ENCODE measurements at places on chromosomes 7 and 10.

GRCh38 chr7:157309988-157310668, 26.7 kb upstream of the DNAJB6 start:
- no peak for DNase-seq

DNA sequence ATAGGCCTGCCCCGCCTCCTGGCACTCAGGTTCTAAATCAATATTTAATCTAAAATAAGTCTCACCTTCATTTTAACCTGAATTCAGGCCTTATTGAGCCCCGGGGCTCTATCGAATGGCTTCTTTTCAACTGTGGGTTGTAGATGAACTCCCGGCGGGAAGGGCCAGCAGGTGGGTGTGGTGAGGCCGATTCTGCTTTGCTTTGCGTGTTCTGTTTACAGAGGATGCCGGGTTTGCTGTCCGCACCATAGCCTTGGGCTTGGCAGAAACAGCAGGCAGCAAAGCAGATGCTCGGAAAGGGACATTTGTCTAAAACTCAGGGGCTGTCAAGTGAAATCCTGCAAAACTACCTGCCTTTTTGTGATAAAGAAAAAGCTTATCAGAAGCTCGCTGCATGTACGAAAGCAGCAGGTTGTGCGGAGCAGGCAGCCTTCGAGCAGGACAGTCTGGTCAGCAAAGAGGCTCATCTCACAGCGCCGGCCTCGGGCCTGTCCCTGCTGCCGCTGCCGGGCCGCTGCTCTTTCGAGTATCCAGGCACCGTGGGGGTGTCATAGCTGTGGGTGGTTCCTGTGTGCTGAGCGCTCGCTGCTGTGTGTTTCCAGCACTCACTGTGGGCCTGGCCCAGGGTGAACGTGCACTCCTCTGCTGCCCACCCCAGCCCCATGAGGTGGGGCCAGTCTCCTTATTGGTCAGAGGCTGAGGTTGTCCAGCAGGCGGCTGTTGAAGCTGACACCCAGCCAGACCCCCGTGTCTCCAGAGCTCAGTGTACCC, 434.8 kb upstream of the FOXK1 start:
- DNase-seq: no peak

DNA sequence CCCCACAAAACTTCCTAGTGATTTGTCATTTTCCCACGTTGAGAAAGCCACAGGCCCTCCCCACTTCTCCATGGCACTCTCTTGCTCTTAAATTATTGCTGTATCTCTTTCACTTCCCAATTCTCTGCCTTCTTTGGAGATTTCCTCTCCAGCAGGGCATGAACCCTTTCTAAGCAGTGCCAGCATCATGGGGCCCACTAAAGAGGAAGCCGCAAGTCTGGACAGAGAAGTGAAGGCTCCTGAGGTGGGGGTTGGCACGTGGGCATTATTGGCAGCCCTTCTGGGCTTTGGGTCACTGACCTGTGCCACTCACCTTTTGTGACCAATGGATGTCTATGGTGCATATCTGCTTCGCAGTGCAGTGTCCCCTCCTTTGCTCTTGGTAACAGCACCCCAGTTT, 97.7 kb upstream of the TCF7L2 start:
- no peak for DNase-seq

DNA sequence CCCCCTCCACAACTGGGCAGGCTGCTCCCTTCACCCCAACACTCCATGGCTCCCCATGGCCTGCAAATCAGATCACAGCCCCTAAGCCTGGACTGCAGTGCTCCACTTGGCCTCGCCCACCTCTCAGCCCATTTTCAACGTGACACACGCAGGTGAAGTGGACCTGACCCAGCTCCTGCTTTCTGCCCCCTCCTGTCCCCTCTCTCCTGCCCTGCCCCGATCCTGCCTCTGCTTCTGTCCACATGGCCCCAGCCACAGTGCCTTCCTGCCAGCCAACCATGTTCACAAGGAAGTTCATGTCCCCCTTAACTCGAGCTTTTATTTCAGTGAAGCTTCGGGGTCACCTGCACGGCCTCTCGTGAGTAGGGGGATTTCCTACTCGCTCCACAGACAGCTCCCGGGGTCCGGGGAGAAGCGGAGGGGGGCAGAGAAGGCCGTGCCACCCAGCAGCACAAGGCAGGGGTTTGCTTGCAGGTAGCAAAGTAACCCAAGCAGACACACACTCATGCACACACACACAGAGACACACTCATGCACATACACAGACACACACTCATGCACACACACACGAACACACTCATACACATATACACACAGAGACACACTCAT, 537.5 kb downstream of the DNAJB6 start:
- no peak for DNase-seq

DNA sequence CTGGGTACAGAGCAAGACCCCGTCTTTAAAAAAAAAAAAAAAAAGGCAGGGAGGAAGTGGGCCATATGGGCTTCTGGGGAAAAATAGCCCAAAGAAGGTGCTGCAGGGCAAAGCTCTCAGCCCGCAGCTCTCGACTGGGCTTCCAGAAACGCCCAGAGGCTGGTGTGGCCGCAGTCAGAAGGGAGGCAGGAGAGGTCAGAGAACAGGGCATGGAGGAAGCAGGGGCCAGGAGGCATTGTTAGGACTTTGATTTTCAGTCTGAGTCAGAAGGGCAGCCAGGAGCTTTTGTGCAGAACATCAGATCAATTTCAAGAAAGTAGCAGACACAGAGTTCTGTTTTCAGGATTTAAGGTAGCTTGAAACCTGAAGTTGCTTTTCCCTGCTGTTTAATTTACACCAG, 35.3 kb upstream of the CYTH3 start:
- no peak for DNase-seq

- DNase-seq: no peak
Observed at GRCh38 chr7:101882005-101882421, 64.6 kb downstream of the CUX1 start.

DNA sequence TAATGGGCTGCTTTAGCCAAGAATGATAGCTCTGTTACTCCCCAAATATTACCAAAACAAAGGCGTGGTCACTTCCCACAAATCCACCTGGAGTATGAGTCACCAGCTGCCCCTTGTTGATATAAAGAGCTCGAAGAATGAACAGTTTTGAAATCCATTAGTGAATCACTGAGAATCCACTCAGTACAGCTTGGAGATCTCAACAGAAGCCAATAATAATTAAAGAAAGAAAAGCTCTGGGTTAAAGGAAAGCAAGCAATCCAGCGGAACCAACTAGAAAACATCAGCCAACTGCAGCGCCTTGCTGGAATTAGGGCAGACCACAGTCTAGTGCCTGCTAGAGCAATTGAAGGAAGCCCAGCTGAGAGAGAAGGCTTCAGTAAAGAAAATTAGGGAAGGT, 576.0 kb upstream of the C7orf33 start:
- no peak for DNase-seq

- no peak for DNase-seq
Observed at GRCh38 chr7:138483531-138483930, 23.5 kb downstream of the TRIM24 start.

DNA sequence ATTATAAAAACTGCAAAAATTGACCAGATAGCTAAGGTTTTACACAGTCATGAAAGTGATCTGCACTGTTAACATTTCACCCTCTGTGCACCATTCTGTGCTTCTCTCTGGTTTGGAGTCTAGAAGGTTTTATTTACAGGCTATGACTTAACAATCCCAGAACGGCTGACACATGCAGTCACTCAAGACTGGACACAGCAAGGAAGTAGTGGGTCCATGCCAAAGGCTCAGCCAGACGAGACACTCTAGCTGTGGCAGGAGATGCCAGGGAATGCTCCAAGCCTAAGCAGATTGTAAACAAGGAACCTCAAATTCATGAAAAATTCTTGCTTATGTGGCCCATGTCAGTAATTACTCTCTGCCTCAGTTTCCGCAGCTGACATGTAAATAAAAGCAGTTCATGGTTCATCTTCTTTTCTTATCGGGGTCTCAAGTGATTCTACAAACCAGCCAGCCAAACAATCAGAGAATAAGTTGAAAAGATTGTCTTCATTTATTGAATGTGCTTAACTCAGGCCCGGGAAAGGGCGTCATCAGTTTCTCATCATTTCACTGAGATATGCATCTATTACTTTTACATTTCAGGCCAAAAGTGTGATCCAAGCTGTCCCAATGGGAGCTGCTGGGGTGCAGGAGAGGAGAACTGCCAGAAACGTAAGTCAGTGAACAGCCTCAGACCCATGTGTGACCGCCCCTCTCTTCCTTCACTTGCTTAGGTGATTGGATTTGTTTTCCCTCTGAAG, 132.1 kb downstream of the EGFR start:
- no peak for DNase-seq

GRCh38 chr10:71075086-71075758, 137.1 kb upstream of the UNC5B start:
- DNase-seq: no peak

GRCh38 chr7:24902276-24902675, 77.7 kb downstream of the OSBPL3 start:
- no peak for DNase-seq

GRCh38 chr10:133088956-133089800, 1.5 kb downstream of the ADGRA1 start:
- DNase-seq: no peak

- DNase-seq: no peak
Observed at GRCh38 chr7:94044806-94045205, 40.7 kb upstream of the BET1 start.

GRCh38 chr7:68682910-68683309, 915.4 kb upstream of the AUTS2 start:
- no peak for DNase-seq
